ENCODE measurements at places on chromosomes 5 and 9.

- DNase-seq: no peak
These were observed 189.8 kb upstream of the MAP3K1 start for GRCh38 chr5:56625541-56625940.

DNA sequence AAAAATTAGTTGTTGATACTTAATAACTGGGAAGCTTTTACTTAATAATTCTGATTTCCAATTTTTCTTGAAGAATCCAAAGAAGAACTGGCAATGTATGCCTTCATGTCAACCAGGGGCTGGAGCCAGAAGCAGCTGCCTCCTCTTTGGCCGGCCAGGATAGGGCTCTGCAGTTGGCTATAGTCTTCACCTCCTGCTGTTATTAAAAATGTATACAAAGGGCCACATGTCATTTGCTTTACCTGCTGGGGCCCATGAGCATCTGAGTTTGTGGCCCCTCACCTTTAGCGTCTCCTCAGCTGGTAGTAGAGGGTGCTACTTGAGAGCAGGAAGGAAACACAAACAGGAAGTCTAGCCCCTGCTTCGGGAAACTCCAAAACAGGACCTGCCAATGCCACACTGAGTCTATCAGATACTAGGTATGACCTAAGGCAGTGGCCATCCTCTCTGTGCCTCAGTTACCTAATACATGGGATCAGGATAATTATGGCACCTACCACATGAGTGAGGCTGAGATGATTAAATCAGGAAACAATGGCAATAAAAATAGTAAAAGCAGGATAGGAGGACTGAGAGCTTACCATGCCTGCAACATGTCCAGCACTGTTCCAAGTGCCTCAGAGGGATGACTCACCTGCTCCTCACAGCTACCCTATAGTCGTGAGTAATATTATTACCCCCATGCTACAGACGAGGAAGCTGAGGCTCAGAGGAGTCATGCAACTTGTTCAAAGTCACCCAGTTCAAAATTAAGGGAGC, 21.3 kb downstream of the CCDC69 start:
- DNase-seq: no peak

GRCh38 chr9:135701067-135701958, 672 bp upstream of the KCNT1 start:
- no peak for DNase-seq

- no peak for DNase-seq
These were observed 162.4 kb downstream of the CHSY3 start for GRCh38 chr5:130066644-130067043.

DNA sequence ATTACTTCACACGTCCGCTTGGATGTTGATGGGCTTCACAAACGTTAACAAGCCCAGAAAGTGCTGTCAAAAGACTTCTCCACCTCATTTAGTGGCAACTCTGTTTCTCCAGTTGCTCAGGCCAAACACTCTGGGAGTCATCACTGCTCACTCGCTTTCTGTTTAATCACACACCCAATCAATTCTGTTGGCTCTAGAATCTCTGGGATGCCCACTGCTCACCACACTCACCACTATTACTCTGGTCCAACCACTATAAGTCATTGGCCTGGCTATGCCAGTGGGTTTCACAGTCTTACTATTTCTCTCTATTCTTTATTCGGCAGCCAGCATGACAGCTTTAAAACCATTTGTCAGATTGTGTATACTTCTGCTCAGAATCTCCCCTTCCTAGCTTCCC, 163.5 kb downstream of the KDM4C start:
- no peak for DNase-seq

DNA sequence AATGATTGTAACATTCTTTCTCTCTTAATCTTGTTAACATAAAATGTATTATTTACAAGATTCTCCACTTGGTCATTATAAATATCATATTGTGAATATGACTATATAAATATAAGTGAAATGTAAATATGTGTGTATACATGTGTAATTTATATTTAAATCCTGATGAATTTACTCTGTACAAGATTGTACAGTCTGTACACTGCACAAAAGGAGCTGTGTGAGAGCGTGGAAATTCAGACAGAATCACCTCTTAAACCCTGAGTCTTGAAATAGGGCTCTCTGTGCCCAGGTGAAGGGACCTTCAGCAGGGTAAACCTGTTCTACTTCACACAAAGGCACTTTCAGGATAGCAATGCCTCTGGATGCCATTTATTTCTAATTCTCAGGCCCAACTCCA, 456.0 kb downstream of the SEMA5A start:
- DNase-seq: no peak

DNA sequence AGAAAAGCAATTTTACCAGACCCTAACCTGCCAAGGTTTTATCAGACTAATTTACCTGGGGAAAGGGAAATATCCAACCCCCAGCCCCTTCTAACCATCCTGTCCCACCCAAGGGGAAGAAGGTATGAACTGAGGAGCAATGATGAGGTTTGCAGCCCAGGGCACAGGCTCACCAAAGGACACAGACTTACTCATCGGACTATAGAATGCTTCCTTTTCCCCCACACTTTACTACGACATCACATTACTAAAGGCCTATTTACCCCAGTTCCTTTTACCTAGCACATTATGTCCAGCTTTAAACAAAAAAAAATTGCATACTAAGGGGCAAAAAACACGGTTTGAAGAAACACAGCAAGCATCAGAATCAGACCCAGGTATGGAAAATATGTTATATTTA, 94.1 kb upstream of the FST start:
- DNase-seq: no peak

- no peak for DNase-seq
These were observed 11.1 kb upstream of the GLE1 start for GRCh38 chr9:128493424-128493823.

DNA sequence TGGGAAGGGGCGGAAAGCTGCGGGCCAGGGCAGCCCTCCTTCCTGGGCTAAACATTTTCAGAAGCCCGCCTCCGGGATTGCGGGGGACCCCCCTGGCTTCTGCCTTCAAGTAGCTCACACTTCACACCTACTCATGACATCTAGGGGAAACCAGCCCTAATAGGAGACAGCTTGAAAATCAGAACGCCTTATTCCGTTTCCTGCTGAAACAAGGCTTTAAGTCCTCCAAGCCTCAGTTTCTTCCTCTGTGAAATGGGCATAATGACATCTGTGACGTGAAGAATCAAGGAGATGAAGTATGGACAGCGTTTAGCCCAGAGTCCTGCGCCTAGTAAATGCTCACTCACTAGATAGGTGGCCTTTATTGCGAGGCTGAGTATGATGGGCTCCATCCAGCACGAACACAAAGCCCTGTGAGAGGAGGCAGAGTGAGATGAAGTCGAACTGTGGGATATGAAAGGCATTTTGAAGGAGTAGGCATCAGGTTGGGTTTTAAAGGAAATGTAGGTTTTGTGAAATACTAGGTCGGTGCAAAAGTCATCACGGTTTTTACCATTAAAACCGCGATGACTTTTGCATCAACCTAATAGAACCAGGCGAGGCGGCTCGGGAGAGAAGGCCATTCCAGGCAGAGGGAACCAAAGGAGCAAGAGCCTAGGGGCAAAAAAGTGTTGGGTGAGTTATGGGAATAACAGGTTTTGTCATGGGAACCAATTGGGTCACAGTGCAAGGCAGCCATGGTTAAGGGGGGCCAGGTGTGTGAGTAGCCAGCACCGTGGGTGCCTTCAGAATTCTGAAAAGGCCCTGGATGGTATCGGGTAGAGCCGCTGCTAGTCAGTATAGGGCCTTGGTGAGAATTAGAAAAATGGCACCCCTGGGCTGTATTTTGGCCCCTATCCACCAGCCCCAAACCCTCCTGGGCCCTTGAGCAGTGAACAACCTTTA, 1.0 kb upstream of the TSC1 start:
- DNase-seq: no peak

Data from stimulated activated CD8-positive, alpha-beta memory T cell treated with anti-CD3 and anti-CD28 coated beads, Interleukin-7, amount 100 ng/mL, for 1 hour (primary cell).